ENCODE measurements at places on chromosomes 2 and 18.

- DNase-seq: no peak
Observed at GRCh38 chr2:229798446-229799155, 84.2 kb upstream of the DNER start.

- no peak for DNase-seq
Observed at GRCh38 chr2:238119756-238120462, 18.6 kb upstream of the KLHL30 start.

GRCh38 chr18:43533371-43533770 lies 256.1 kb upstream of the SYT4 start:
- DNase-seq: no peak

- no peak for DNase-seq
Observed at GRCh38 chr2:187017438-187017837, 168.5 kb upstream of the ZSWIM2 start.

DNA sequence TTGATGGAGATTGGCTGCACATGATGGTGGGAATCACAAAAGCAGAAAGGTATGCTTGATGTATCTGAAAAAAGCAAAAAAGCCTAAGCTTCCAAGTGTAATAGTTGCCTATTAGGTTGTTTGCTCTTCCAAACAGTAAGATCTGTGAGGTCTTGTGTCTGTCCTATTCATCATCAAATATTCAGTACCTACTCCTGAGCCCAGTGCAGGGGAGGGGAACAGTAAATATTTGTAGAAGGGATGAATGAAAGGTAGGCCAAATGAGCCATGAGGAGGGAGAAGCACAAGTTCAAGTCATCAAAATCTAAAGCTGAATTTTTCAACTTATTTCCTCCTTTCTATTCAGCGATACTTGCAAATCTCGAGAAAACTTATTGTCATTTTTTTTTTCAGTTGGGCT lies 153.2 kb upstream of the ETAA1 start:
- no peak for DNase-seq
